Hypothalamus (tissue), 51 donors: ENCODE measurements at places on chromosomes 5 and 9.

DNA sequence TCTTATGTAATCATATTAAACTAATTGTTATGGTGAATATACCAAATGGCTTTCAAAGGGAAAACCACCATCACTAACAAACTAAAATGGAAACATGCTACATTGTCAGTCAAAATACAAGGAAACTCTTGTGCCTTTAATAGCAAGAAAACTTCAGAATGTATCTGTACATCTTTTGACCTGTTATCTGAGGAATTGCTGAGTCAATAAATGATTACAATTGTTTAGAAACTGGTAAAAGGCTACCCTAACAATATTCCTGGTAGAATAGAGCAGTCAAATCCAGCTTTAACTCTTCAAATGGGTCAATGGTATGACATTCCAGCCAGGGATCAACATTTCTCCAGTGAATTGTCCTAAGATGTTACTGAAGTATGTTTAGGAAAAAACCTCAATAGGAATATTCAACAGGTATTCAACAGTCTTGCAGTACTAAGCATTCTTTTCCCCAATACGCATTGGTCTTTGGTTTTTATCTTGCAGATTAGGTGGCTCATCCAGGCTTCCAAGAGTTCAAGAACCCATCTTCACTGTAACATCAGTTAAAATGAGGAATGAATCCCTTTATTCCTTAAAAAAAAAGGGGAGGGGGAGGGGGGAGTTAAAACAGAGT, 52.4 kb downstream of the CSNK1A1 start:
- no peak for DNase-seq

- no peak for DNase-seq
These were observed 34.1 kb upstream of the PSD2 start for GRCh38 chr5:139761501-139761900.

DNA sequence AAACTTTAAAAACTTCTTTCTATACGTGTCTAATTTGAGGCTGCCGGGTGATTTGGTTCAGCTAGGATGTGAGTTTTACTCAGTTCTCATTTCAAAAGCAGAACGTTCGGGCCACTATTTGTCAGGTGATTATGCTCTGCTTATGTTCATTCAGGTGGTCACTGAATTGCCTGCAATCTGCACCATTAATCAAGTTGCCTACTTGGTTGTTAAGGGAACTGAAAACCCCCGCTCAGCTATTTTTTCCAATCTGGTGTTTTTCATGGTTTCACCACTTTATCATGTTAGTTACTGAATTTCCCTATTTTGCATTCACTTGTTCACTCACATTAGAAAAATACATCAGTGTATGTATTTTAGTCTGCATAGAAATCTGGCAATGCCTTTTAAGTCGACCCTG, 523.0 kb downstream of the CSNK1G3 start:
- DNase-seq = no peak

GRCh38 chr5:88924330-88924657, 41.3 kb upstream of the MEF2C start:
- DNase-seq = no peak
